Cardiac muscle cell (in vitro differentiated cells and primary cell): ENCODE measurements at places on chromosomes 12 and 14. TPM values are rescaled to one million over a fixed set of nuclear protein-coding genes. Genes with fewer than 3 reads are reported as not detected.

Gene RIMBP2
- 2.4 and 10.5 TPM in 2 replicates for total RNA-seq

Gene KRT5
- not detected in 2 replicates for total RNA-seq

Gene LIN52
- total RNA-seq: 7.0 and 8.1 TPM in 2 replicates

Gene HOXC10
- total RNA-seq: not detected in 2 replicates

Gene GLIPR1L1
- not detected in 2 replicates for total RNA-seq

Gene SLC35E3
- 4.8 and 6.9 TPM in 2 replicates for total RNA-seq

Gene RD3L
- 0.18 and 0.35 TPM in 2 replicates for total RNA-seq

Gene FITM1
- total RNA-seq: 124 and 136 TPM in 2 replicates

Gene SRGAP1
- 2.0 and 2.7 TPM in 2 replicates for total RNA-seq

GRCh38 chr12:70831543-70831942 is 89.0 kb downstream of the PTPRR start:
- no peak overlapping the region for H3K4me3 ChIP-seq
- peaks cover 16% of the 10 kb centered on the region for H3K4me1 ChIP-seq
- no peak for DNase-seq
- peak overlapping the region; percentile 35 for H3K27ac ChIP-seq

GRCh38 chr12:70966046-70966445 is 45.5 kb upstream of the PTPRR start:
- no peak overlapping the region for H3K4me3 ChIP-seq
- H3K36me3 ChIP-seq: no peaks in the 10 kb centered on the region
- H3K4me1 ChIP-seq: no peaks in the 10 kb centered on the region
- no peaks in the 10 kb centered on the region for H3K27me3 ChIP-seq
- H3K27ac ChIP-seq: no peak overlapping the region

GRCh38 chr12:53056901-53057300 is 7.0 kb downstream of the TNS2 start:
- DNase-seq: no peak
- H3K4me3 ChIP-seq: no peak overlapping the region
- no peaks in the 10 kb centered on the region for H3K27me3 ChIP-seq
- no peak overlapping the region for H3K27ac ChIP-seq
- H3K4me1 ChIP-seq: peaks cover 7% of the 10 kb centered on the region
- H3K36me3 ChIP-seq: no peaks in the 10 kb centered on the region

GRCh38 chr12:8052679-8053078 is 13.5 kb downstream of the C3AR1 start:
- H3K27ac ChIP-seq: peak overlapping the region; percentile 34
- H3K4me3 ChIP-seq: no peak overlapping the region
- no peak for DNase-seq
- peaks cover 44% of the 10 kb centered on the region for H3K36me3 ChIP-seq
- no peaks in the 10 kb centered on the region for H3K27me3 ChIP-seq
- H3K4me1 ChIP-seq: no peaks in the 10 kb centered on the region

DNA sequence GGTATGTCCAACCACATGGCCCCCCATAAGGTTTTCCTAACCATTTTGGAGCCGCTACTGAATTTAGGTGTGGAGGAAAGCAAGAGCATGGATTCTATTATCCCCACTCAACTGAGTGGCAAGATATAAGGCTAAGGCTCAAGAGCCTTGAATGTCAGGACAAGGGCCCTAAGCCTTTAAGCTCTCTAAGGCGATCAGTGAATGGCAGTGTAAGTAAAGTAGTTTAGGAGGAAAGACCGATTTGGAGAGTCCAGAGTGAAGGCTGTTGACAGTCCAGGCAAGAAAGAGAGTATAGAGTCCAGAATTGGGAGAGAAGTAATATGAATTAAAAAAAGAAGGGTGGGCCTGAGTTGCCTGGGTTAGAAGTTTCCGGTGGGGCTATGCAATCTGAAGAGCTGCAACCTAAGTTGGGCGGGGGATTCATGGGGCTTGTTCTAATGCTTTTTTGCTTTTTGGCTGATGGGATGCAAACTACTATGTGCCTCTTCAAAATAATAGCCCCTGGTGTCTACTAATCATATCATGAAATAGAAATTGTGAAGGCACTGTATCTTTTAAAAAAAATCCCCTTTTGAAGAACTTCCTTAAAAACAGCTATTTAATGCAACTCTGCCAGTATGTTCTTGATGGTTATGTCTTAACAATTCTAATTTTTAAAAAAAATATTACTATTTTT is at the start of gene SPIC:
SPIC (plus strand) TSS at position 626 of the 676 bp plus-strand sequence. CDS start 1,569 bp downstream, outside the sequence.
- no peaks in the 10 kb centered on the region for H3K4me1 ChIP-seq
- H3K4me3 ChIP-seq: no peak within 1 kb of the TSS
- H3K36me3 ChIP-seq: no peaks in the 10 kb centered on the region
- H3K27me3 ChIP-seq: peaks cover 2% of the 10 kb centered on the region
- H3K27ac ChIP-seq: no peak within 1 kb of the TSS

DNA sequence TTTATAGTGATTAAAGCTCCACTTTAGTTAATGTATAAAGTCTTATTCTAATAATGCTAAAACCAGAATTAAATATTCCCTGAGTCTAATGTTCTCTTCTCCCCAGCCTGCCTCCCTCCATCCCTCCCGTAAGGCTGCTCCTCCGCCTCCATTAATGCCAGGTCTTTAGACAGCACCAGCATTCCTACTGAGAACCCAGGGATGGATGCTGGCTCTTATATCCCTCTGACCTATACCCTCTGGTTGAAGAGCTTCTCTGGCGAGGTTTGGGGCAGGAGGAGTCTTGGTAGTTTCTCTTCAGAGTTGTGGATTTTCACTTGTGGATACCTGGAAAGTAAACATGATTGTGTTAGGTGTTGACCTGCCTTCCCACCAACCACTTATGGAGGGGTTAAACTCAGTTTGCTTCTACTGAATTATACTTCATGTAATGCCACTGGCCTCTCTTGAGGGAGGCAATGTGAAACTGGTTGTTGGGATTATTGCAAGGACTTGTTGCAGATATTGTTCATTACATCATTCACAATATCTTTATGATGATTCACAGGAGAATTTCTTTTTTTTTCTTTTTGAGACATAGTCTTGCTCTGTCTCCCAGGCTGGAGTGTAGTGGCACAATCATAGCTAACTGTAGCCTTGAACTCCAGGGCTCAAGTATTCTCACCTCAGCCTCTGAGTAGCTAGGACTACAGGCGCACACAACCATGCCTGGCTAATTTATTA is 11.1 kb upstream of the SMAGP start:
- H3K4me3 ChIP-seq: no peak overlapping the region
- no peaks in the 10 kb centered on the region for H3K4me1 ChIP-seq
- no peaks in the 10 kb centered on the region for H3K36me3 ChIP-seq
- peaks cover 6% of the 10 kb centered on the region for H3K27me3 ChIP-seq

DNA sequence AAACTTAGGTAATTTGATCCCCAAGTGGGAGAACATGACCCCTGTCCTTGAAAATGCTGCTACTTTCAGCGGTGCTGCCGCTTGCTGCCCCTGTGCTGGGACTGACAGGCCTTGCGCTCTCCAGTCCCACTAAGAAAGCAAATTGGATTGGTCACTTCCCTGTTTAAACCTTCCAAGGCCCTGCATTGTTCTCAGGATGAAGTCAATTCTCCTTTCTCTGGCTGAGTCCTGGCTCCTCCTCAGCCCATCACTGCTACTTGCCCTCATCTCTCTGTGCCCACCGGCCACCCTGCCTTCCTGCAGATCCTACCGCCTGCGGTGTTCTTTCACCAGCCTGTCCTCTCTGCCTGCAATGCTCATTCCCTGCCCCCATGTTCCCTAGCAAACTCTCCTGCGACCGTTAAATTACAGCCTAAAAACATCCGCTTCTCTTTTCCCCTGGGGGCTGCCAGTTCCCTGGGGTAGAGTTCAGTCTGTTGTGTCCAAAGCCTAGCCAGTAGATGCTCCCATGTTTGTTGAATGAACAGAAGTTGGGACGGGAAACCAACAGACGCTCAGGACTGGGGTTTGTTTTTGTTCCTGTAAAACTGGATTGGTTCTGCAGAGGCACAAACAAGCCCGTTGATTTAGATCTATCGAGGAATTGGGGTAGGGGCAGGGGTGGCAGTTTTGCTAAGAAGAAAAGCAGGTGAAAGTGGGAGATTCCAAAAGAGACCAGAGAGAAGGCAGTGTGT is 127.3 kb upstream of the HIF1A start:
- no peaks in the 10 kb centered on the region for H3K36me3 ChIP-seq
- no peaks in the 10 kb centered on the region for H3K27me3 ChIP-seq
- peaks cover 39% of the 10 kb centered on the region for H3K4me1 ChIP-seq
- peak overlapping the region; percentile 26 for H3K27ac ChIP-seq

DNA sequence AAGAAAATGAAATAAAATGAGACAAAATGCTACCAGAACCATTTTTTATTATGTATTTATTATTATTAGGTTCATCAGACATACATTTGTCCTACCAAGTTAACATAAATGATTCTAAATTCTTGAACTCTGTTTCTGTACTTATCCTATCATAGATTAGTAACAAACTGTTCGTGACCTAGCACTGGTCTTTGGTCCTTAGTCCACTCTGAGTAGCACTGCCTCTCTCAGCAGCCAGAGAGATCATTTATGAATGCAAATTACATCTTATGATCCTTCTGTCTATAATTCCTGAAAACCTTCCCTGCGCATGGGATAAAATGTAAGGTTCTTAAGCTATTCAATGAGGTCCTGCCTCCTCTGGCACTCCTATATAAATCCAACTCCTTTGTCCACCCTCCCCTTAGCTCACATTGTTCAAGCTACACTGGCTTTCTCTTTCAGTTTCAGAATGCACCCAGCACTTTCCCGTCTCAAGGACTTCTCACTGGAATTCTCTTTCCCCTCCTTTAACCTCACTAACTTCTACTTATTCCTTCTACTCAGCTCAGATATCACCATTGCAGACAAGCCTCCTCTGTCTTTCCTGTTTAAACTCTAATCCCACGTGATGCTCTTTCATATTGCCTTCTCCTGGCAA is 17.1 kb downstream of the PDZRN4 start:
- no peak overlapping the region for H3K4me3 ChIP-seq
- peaks cover 3% of the 10 kb centered on the region for H3K4me1 ChIP-seq
- H3K27me3 ChIP-seq: no peaks in the 10 kb centered on the region
- no peak overlapping the region for H3K27ac ChIP-seq
- peak; percentile 2 for DNase-seq

GRCh38 chr14:80954687-80955299 is 628 bp upstream of the TSHR start:
- H3K4me3 ChIP-seq: peak overlapping the region; percentile 38
- H3K27me3 ChIP-seq: peaks cover 29% of the 10 kb centered on the region
- H3K27ac ChIP-seq: no peak overlapping the region
- no peaks in the 10 kb centered on the region for H3K36me3 ChIP-seq

- no peaks in the 10 kb centered on the region for H3K36me3 ChIP-seq
- H3K27me3 ChIP-seq: no peaks in the 10 kb centered on the region
- no peaks in the 10 kb centered on the region for H3K4me1 ChIP-seq
Observed at GRCh38 chr12:47777151-47777550, 4.1 kb downstream of the SLC48A1 start.

DNA sequence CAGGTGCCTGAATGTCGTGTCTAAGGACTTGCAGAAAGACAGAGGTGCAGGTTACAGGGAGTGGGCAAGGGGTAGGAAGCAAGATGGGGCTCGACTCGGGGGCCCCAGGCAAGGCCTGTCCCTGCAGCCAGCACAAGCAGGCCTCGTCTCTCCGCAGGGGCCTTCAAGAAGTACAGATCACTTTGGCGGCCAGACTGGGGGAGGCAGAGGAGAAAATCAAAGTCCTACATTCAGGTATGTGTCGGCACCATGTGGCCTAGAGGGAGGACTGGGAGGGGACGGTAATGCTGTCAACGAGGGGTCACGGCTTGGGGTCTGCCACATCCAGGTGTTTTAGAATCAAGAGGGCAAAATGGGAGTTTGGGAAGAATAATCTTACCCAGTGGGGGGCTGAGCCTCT is 73.7 kb downstream of the PHETA1 start:
- no peak for DNase-seq
- H3K27ac ChIP-seq: no peak overlapping the region
- no peaks in the 10 kb centered on the region for H3K27me3 ChIP-seq
- H3K4me3 ChIP-seq: no peak overlapping the region
- no peaks in the 10 kb centered on the region for H3K36me3 ChIP-seq
- H3K4me1 ChIP-seq: no peaks in the 10 kb centered on the region

DNA sequence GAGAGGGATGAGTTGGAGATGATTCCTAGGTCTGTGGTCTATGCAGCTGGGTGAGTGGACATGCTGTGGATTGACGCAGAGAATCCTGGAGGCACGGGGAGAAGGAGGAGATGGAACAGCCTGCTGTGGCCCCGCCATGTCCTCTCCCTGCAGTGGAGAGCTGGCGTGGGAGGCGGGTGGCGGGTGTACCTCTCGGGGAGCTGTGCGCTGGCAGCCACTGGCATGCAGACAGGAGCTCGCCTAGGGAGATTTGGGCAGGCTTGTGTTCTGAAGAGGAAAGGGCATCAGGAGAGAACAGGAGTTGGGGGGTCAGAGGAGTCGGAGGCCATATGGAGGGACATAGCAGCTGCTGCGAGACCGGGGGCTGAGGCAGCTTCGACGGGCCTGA is 56.1 kb downstream of the TECPR2 start:
- no peak overlapping the region for H3K4me3 ChIP-seq
- no peaks in the 10 kb centered on the region for H3K36me3 ChIP-seq
- H3K27me3 ChIP-seq: no peaks in the 10 kb centered on the region
- H3K27ac ChIP-seq: no peak overlapping the region

- no peaks in the 10 kb centered on the region for H3K36me3 ChIP-seq
- no peak for DNase-seq
- H3K27ac ChIP-seq: no peak overlapping the region
- no peaks in the 10 kb centered on the region for H3K27me3 ChIP-seq
- H3K4me3 ChIP-seq: no peak overlapping the region
Observed at GRCh38 chr12:51759695-51760094, 88.8 kb downstream of the FIGNL2 start.

GRCh38 chr12:89117448-89118034 is 234.8 kb downstream of the DUSP6 start:
- H3K36me3 ChIP-seq: no peaks in the 10 kb centered on the region
- H3K4me1 ChIP-seq: peaks cover 9% of the 10 kb centered on the region
- peak overlapping the region; percentile 56 for H3K27ac ChIP-seq
- no peak for DNase-seq
- no peak overlapping the region for H3K4me3 ChIP-seq

DNA sequence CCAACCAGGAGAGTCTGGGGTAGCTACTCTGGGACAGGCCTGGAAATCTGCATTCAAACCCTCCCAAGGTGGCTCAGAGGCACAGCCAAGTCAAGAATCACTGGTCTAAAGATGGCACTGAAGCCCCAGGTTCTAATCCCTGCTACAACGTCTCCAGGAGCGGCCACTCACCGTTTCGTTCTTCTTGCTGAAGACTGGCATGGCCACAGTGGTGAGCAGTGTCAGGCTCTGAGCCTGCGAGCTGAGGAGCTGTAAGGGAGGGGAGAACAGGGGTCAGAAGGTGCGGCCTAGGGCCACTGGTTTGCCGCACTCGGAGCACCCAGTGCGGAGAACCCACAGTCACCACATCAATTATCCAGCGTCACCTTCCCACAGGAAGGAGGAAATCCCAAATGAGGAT is 38.8 kb downstream of the CACNA2D4 start:
- H3K4me1 ChIP-seq: no peaks in the 10 kb centered on the region
- no peak overlapping the region for H3K4me3 ChIP-seq
- no peak overlapping the region for H3K27ac ChIP-seq
- H3K27me3 ChIP-seq: no peaks in the 10 kb centered on the region
- DNase-seq: no peak

DNA sequence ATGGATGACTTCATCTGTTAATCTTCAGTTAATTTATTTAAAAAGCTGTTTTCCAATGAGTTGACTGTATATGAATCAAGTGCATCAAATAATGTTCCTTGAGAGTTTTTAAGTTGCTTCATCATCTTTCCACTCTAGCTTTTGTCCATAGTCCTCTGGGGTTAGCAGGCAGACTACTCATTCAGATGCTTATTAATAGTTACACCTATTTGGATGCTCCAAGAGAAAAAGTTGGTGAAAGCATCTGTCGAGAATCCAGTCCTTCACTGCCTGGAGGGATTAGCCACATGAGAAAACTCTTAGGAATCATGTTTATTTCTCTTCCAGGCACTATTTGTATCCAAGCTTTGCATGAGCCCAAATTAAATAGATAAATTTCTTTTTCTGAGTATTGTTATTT is 70.2 kb downstream of the DACT1 start:
- H3K27me3 ChIP-seq: no peaks in the 10 kb centered on the region
- H3K4me1 ChIP-seq: peaks cover 28% of the 10 kb centered on the region
- no peaks in the 10 kb centered on the region for H3K36me3 ChIP-seq
- H3K4me3 ChIP-seq: no peak overlapping the region
